ENCODE measurements at places on chromosomes 2 and 18.

DNA sequence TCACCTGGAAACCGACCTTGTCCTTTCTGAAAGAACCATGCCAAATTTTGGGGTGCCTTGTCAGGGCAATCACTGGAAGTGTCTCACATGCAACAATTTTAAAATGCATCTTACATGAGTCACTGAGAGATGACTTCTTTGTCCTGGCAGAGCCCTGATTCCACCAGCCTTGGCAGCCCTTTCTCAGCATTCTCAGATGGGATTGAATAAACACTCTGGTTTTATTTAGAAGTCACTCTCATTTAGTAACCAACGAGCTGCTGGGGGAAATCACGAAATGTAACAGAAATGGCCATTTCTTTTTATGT, 3.8 kb upstream of the ATP8B1 start:
- peak; percentile 72 for DNase-seq

GRCh38 chr2:181070119-181070835, 89.9 kb downstream of the UBE2E3 start:
- DNase-seq, result no peak

GRCh38 chr2:35462226-35462998, 893.2 kb upstream of the CRIM1 start:
- no peak for DNase-seq

GRCh38 chr2:36013064-36013463, 342.5 kb upstream of the CRIM1 start:
- DNase-seq, result no peak

- no peak for DNase-seq
Measured at GRCh38 chr18:32174719-32175118, 15.1 kb upstream of the MEP1B start.

- DNase-seq, result no peak
Measured at GRCh38 chr2:141381946-141382345, 748.9 kb downstream of the LRP1B start.

GRCh38 chr2:148253685-148254084, 232.8 kb downstream of the MBD5 start:
- no peak for DNase-seq

- DNase-seq, result no peak
Measured at GRCh38 chr18:79608069-79608468, 71.5 kb upstream of the CTDP1 start.

DNA sequence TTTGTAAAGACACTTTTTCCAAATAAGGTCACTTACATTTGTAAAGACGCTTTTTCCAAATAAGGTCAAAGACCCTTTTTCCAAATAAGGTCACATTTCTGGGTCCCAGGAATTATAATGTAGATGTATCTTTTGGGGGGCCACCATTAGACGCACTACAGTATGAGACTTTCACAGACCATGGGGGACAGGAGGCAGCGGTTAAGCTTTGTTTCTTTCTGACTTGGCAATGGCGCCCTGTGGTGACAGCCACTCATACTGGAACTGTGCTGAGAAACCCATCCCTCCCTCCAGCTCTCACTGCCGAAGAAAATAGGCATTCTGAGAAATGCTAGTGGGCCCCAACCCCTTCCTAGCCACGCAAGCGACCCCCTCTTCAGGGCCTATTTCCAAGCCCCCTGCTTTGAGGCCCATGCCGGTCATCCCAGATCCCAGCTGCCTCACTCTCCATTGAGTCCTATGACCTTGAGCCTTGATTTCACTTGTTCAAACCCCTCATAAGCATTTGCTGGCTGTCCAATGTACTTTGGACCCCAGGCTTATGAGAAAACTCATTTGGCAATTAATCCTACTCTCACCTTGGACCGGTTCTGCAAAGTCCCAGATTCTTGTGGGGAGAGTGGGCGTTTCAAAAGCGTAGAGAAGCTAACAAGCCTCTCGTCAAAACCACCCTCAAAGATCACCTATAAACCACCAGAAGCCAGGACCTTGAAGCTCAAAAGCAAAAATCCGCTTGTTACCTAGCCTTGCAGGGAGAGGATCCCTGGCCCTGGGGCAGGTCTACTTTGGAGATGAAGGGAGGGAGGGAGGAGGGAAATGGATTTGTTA, 11.3 kb upstream of the SPATA3 start:
- no peak for DNase-seq

- DNase-seq, result no peak
Measured at GRCh38 chr18:59426855-59427254, 67.8 kb upstream of the LMAN1 start.

Measured in hepatic stellate cell (primary cell).